ENCODE measurements at places on chromosomes 1 and 21.

DNA sequence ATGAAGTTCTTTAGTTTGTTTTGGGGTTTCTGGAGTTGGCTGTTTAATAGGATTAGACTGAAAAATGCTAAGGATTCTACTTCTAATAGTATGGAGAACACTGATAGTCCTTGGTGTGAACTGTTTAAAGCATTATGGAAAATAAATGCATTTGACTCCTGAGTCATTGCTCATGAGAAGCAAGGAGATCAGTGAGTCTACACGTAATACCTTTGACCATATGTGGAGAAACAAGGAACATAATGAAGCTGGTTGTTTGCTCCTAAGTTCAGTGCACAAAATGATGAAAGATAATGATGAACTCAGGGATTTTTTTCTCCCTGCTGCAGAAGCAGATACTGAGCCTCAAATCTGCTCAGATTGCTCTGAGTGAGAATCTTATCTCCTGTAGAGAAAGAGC is 158.9 kb upstream of the COL11A1 start:
- no peak for DNase-seq

- DNase-seq: no peak
Measured at GRCh38 chr1:115088115-115088778, 1.1 kb downstream of the TSPAN2 start.

DNA sequence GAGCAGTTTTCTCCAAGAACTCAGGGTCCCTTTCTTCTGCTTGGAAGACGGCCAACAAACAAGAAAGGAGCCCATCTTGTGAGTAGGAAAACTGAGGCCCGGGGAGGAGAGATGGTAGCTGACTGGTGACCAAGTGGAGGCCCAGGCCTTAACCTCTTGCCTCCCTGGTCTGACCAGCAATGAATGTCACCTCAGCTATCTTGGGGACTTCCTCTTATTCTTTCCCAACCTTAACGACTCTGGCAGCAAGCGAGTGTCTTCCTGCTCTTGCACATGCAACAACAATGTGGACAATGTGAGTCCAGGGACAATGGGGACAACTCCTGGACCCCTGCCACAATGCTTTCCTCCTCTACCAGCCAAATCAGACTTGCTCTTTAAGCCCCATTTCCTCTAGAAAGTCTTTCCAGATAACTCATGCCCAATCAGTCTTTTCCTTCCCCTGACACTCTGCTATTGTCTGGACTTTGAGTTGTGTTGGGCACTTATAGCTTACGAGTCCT is 12.6 kb downstream of the HSPG2 start:
- no peak for DNase-seq

GRCh38 chr1:9594471-9595155 is 5.9 kb downstream of the TMEM201 start:
- no peak for DNase-seq

- DNase-seq: peak; percentile 33
Measured at GRCh38 chr1:19010995-19011844, 54.7 kb upstream of the IFFO2 start.

DNA sequence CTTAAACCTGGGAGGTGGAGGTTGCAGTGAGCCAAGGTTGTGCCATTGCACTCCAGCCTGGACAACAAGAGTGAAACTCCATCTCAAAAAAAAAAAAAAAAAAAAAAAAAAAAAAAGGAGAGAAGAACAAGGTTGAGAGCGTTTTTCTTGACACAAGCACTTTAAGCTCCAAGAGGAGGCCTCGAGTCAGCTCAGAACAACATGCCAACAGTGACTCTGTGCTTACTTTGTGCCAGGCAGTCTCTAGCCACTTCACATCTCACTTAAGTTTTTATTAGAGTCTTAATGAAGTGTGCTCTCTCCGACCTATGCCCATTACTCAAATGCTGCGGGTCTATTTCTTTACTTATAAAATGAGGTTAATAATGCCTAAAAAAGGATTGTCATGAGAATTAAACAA is 13.0 kb downstream of the ATP1A1 start:
- DNase-seq: no peak

DNA sequence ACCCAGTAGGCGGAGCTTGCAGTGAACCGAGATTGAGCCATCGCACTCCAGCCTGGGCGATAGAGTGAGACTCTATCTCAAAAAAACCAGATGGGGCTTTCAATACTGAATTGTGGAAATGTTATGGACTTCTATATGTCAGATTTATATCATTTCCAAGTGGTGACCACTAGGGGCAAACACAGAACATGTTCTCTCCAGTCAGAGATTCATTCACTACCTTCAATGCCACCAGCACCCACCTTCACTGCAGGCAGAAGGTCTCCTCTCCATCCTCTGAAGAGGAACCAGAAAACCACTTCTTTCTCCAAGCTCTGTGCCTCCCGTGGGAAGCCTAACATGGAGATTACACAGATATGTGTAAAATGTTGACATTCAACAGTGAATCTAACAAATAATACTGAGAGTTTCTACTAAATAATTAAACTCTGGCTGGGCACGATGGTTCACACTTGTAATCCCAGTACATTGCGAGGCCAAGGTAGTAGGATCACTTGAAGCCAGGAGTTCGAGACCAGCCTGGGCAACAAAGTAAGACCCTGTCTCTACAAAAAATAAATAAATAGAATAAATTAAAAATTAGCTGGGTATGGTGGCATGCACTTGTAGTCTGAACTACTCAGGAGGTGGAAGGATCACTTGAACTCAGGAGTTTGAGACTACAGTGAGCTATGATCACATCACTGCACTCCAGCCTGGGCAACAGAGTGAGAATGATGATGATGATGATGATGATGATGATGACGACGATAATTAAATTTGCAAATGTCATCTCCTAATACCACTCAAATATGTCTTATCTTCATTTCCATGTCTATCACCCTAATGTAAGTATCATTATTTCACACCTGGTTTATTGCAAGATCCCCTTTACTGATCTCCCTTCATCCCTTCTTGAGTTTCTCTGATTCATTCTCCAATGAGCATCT is 151.1 kb downstream of the ZNF281 start:
- no peak for DNase-seq

GRCh38 chr21:16241016-16241415 is 511.2 kb downstream of the USP25 start:
- DNase-seq: no peak

- no peak for DNase-seq
Measured at GRCh38 chr1:158976219-158976618, 33.5 kb upstream of the IFI16 start.
